ENCODE measurements at places on chromosomes 5 and 9.

DNA sequence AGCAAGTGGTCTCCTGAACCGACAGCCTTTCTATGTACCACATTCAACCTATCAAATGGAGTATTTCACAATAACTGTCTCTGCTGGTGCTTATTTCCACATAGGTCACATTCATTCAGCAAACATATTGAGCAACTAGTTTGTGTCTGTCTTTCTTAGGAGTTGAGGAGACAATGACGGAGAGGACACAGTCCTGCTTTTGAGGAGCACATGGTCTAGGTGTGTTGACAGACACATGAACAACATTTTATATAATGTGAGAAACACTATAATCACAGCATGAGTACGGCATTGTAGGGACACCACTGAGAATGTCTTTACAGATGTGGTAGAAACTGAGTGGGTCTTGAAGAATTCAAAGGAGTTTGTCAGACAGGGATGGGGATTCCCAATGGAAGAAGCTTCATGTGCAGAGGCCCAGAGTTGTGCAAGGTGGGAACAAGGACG, 28.5 kb downstream of the NFIL3 start:
- no peak for DNase-seq

DNA sequence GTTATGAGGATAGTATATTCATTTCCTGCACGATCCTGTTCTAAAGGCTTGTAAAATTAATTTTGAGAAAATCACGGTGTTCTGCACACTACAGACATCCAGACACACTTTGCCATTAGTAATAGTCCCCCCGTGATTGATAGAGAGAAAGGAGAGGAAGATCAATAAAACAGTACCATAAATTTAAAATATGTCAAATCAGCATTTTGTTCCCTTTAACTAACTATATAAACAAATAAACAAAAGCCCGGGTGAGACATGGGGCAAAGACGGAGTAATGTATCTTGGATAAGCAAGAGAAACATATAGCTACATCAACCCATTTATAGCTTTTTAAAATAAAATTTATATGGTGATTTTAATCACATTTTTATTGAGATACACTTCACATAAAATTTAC, 10.6 kb upstream of the CER1 start:
- no peak for DNase-seq

- no peak for DNase-seq
Measured at GRCh38 chr9:93255994-93256877, 72.3 kb downstream of the WNK2 start.

DNA sequence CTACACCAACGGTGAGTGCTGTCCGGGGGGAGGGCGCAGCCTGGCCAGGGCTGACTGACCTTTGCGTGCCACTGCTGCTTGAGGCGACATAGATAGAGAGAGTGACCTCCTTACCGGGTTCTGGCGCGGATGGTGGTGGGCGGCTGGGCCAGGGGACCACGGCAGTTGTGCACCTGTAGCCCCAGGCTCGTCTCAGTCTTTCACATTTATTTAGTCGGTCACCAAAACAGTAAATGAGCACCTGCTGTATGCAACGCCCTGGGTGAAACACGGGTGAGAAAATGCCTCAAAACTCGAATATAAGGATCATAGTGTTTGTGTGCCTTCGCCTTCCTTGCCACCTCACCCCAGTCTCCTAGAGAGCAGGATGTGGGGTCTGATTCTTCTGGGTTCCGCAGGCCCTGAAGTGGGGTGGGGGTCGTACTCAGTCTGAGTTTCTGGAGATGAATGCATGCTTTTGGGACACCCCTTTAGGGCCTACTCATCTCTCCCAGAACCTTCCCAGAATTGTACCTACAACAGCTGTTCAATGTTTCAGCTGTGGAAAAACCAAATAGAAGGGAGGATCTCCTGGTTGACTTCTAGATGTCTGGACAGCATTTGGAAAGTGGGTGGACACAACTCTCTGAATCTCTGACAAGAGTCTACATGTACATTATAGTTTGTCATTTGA, 714 bp downstream of the SEC24A start:
- DNase-seq = no peak

GRCh38 chr9:137037483-137037882, 5.6 kb upstream of the FUT7 start:
- DNase-seq = no peak

GRCh38 chr5:115432691-115433090, 111.9 kb downstream of the FEM1C start:
- no peak for DNase-seq

DNA sequence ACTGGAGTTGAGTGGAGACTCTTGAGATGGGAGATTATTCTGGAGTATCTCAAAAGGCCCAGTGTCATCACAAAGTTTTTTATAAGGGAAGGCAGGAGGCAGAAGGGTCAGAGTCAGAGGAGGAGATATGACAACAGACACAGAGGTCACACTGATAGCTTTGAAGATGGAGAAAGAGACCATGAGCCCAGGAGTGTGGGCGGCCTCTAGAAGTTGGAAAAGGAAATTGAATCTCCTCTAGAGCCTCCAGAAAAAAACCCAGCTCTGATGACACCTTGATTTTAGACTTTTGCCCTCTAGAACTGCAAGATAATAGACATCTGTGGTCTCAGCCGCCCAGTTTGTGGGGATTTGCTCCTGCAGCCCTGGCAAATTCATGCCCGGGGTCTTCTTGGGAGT, 64.8 kb upstream of the SPTLC1 start:
- DNase-seq = no peak

GRCh38 chr5:176954050-176954449, 52.5 kb downstream of the UIMC1 start:
- DNase-seq = no peak

DNA sequence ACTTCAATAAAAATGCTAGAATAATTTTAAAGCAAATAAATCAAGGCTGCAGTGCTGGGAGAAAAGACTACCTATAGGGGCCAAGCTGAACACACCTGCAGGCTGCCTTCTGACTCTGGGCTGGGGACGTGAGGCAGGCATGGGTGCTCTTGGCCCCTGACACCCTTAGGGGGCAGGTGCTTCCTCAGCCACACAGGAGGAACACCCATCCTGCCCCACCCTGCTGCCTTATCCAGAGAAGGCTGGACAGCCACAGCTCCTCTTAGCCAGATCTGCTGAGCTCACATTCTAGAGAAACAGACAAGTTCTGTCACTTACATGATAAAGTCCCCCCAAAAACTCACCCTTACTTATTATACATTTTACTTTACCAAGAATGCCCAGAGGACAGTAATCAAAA, 6.6 kb upstream of the LMX1B start:
- no peak for DNase-seq

GRCh38 chr5:139605887-139606286, 42.3 kb upstream of the CXXC5 start:
- no peak for DNase-seq

GRCh38 chr5:168140241-168140640, 151.2 kb upstream of the WWC1 start:
- DNase-seq = no peak

DNA sequence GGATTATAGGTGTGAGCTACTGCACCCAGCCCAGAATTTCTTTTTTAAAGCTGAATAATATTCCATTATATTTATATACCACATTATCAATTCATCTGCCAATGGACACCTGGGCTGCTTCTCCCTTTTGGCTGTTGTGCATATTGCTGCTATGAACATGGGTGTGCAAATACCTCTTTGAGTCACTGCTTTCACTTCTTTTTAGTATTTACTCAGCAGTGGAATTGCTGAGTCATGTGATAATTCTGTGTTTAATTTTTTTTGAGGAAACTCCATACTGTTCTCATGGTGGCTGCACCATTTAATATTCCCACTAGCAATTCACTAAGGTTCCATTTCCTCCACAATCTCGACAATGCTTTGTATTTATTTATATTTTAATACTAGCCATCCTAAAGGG, 36.1 kb upstream of the KIF4B start:
- no peak for DNase-seq

DNA sequence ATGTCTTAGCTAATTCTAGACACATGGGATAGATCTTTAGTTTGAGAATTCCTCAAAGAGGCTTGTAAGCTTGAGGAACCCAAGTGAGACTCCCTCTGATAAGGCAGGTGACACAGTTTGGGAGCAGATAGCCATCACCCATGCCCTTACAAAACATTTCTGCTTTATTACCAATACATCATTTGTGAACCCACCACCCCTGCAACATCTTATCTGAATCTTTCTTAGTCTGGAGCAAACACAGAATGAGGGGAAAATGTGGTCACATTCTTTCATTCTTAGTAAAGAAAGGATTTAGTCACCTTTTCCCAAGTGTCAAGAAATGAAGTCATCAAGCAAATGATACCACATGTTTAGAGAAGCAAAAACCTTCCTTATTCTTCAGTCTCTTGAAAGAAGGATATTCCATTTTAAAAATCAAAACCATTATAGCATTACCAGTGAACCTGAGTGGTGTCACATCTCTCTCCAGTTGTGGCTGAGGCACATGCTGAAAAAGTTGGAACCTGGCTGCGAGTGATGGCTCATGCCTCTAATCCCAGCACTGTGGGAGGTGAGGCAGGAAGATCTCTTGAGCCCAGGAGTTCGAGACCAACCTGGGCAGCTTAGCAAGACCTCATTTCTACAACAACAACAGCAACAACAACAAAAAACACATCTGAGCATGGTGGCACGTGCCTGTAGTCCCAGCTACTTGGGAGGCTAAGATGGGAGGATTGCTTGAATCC, 65.9 kb downstream of the PRKACG start:
- no peak for DNase-seq
